B cell (primary cell): ENCODE measurements at places on chromosomes 6 and 20. TPM values are rescaled to one million over a fixed set of nuclear protein-coding genes. Genes with fewer than 3 reads are reported as not detected.

Gene KHDC1
- total RNA-seq, result 2.9 and 3.5 TPM in 2 replicates

Gene LY6G6D
- total RNA-seq, result not detected in 2 replicates

Gene BLOC1S5
- 16.0 and 18.8 TPM in 2 replicates for total RNA-seq

Gene USP49
- total RNA-seq, result 7.5 and 9.9 TPM in 2 replicates

Gene MEP1A
- total RNA-seq, result not detected in 2 replicates

Gene SOX18
- not detected in 2 replicates for total RNA-seq
